ENCODE measurements at places on chromosomes 7 and 10.
A peak's percentile ranks its signal among the peaks of the same experiment; 100 is the strongest.

DNA sequence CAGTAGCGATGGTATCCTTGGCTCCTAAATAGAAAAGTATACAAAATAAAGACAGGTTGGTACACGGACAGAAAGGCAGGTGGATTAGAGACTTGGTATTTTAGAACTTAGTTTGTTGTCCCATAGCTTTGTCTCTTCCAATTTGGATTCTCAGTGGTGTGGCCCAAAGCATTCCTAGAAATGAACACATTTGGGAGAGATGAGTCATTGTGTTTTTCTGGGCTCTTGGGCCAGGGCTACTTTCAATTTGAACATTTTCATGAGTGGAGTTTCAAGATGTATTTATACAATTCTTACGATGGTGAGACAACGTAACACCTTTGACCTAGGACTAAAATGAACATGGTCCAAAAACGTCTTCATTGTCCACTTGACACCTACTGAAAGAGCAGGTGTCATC lies 225.1 kb upstream of the YAE1 start:
- DNase-seq = peak; percentile 68

GRCh38 chr10:131059881-131060280 lies 251.6 kb downstream of the TCERG1L start:
- DNase-seq = no peak

GRCh38 chr10:11689945-11690736 lies 52.0 kb upstream of the ECHDC3 start:
- DNase-seq = no peak

DNA sequence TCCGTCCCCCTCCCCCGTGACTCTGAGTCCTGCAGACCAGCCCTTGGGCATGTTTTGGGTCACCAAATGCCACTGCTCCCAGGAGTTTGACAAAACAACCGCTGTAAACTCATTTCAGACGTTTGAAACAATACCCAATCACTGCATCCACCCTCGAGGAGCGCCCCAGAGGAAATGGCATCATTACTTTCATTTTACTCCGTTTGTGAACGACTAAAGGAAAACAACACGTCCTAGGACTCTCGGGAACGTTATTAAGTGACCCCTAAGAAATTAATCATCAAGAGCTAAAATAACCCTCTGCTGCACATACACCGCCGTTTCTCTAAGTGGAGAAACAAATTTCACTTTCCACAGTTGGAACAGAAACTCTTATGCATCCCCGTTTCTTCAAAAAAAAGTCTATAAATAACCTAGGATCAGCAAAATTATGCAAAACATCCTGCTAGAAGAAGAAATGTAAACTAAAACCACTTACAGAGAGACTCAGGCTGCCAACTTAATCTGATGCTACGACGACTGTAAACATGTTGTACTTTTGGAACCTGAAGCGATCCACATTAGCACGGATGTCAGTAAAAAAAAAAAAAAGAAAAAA lies 109.9 kb upstream of the EFCAB10 start:
- DNase-seq = peak; percentile 31

- DNase-seq = no peak
Observed at GRCh38 chr7:79513261-79513660, 59.8 kb upstream of the MAGI2 start.

- DNase-seq = no peak
Observed at GRCh38 chr10:121043124-121043849, 192.1 kb downstream of the WDR11 start.

GRCh38 chr7:137606061-137606674 lies 240.6 kb downstream of the DGKI start:
- peak; percentile 66 for DNase-seq

- DNase-seq = no peak
Observed at GRCh38 chr10:11861341-11861740, 38.2 kb downstream of the PROSER2 start.

- DNase-seq = peak; percentile 61
Observed at GRCh38 chr10:29496341-29497162, 138.2 kb downstream of the SVIL start.

- no peak for DNase-seq
Observed at GRCh38 chr7:1514407-1514806, 10.2 kb upstream of the INTS1 start.

DNA sequence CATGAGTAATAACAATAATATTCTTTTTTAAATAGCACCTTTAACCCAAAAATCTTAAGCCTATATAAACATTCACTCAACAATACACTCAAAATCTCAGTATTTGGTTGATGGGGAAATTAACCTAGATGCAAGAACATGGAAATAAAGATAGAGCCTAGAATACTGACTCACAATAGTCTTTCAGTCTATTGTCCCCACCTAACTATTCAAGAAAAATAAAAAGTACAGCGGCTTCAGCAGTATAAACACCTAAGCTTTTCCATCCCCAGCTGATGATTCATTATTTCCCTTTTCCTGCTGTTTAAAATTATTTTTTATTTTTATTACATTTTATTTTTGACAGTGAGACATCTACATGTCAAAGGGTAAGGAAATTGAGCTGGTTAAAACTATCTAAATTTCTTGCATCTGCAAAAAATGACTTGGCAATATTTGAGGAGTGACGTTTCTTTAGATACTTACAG lies 201.4 kb downstream of the FZD1 start:
- DNase-seq = peak; percentile 61

DNA sequence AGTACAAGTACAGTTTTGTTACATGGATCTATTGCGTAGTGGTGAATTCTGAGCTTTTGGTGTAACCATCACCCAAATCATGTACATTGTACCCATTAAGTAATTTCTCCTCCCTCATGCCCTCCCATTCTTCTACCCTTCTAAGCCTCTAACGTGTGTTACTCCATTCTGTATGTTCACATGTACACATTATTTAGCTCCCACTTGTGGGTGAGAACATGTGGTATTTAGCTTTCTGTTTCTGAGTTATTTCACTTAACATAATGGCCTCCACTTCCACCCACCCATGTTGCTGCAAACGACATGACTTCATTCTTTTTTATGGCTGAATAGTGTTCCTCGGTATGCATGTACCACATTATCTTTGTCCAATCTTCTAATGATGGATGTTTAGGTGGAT lies 251.3 kb downstream of the CAMK1D start:
- no peak for DNase-seq

- peak; percentile 83 for DNase-seq
Observed at GRCh38 chr7:56046721-56047445, 4.4 kb downstream of the PSPH start.

DNA sequence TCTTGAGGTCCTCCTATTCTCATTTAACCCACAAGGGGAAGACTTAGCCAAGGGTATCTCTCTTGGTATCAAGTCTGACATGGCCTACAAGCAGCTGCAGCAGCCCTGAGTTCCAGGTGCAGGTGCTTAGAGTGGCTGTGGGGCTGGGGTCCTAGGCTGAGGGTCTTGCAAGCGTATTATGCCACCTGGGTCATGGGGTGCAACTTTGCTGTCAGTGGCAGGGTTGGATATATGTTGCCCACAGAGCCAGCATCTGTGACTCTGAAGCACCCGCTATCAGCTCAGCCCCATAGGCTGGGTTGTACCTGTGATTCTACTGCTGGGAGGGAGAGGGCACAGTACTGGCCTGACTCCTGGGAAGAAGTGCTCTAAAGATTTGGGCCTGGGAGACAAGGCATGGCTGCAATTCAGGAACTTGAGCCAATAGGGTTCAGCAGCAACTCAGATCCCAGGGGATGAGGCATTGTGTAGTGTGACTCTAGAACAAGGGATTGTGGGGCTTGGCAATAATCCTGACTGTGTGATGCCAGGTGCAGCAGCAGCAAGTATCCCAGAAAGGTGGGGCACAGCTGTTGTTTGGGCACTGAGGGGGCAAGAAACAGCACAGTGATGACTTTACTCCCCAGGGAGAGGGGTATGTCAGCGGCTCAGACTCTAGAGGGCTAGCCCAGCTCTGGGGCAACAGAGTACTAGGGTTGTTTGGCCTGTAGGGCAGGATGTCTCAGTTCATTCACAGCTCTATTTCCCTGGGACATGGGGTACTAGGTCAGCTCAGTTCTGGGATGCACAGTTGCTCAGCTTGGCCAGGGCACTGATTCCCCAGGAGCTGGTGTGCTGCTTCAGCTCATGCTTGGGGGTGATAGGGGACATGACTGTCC lies 41.4 kb downstream of the NEURL1 start:
- no peak for DNase-seq

- no peak for DNase-seq
Observed at GRCh38 chr7:109582211-109582610, 1012.5 kb downstream of the DNAJB9 start.

DNA sequence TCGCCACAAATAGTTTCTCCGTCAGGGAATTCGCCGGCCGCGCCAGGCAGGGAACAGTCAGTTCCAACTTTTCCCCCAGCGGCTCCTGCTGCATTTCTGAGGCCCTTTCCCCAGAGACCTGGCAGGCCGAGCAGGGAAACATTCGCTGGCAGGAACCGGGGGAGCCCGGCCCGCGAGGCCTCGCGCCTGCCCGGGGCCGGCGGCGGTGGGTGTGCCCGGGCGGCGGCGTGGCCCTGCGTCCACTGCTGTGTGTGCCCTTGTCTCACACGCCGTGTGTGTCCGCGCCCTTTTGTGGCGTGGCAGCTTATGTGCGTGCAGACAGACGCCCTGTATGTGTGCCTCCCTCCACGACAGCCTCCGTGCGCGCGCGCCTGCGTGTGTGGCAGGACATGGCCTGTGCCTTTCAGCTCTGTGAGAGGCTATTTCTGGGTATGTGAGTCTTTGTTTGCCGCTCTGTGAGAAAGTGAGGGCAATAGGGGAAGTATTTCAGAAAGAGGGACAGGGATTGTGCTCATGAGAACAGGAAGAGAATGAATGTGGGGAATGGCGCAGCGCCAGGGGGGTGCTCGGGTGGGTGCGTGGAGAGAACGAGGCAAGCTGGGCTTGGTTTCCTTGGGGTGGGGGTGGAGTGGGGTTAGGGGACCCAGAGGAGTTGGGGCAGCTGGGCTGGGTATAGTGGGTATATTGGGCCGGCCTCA lies 689 bp upstream of the SMARCD3 start:
- peak; percentile 79 for DNase-seq

DNA sequence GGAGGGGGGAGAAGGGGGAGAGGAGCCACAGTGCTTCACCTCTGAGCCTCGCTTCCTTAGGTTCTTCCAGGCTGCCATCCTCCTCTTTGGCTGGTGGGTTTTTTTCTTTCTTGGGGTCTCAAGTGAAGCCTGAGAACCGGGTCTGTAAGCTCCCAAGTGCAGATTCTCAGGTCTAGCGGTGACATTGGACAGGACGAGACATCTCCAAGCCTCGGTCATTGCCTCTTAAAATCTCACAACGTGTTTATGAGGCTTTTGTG lies 817 bp upstream of the IL15RA start:
- no peak for DNase-seq

DNA sequence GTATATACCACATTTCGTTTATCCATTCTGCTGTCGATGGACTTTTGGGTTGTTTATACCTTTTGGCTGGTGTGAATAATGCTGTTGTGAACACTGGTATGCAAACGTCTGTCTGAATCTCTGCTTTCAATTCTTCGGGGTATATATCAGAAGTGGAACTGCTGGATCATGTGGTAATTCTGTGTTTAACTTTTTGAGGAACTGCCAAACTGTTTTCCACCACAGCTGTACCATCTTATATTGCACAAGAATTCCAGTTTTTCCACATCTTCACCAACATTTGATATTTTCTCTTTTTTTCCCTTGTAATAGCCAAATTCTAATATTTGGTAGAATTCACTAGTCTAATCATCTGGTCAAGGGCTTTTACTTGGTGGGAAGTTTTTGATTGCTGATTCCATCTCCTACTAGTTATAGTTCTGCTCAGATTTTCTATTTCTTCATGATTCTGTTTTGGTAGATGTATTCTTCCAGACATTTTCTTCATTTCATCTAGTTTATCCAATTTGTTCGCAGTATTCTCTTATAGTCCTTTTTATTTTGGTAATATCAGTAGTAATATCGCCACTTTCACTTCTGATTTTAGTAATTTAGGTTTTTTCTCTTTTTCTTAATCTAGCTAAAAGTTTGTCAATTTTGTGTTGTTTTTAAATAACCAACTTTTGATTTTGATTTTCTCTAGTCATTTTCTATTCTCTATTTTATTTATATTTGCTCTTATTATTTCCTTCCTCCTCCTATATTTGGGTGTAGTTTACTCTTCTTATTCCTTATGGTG lies 271.2 kb downstream of the ZEB1 start:
- DNase-seq = no peak

DNA sequence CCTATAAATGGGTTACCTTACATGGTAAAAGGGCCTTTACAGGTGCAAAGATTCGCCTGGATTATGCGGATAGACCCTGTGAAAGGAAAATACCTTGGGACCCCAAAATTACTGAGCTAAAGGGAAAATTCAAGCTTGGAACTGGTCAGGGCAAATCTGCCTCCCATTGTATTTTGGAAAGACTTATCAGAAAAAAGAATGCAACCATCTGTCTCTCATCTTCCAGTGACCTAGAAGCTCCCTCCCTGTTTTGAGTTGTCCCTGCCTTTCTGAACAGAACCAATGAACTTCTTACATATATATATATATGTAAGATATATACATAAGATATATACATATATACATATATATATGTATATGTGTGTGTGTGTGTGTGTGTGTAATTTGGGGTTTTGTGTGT lies 583.8 kb downstream of the CALN1 start:
- DNase-seq = no peak

DNA sequence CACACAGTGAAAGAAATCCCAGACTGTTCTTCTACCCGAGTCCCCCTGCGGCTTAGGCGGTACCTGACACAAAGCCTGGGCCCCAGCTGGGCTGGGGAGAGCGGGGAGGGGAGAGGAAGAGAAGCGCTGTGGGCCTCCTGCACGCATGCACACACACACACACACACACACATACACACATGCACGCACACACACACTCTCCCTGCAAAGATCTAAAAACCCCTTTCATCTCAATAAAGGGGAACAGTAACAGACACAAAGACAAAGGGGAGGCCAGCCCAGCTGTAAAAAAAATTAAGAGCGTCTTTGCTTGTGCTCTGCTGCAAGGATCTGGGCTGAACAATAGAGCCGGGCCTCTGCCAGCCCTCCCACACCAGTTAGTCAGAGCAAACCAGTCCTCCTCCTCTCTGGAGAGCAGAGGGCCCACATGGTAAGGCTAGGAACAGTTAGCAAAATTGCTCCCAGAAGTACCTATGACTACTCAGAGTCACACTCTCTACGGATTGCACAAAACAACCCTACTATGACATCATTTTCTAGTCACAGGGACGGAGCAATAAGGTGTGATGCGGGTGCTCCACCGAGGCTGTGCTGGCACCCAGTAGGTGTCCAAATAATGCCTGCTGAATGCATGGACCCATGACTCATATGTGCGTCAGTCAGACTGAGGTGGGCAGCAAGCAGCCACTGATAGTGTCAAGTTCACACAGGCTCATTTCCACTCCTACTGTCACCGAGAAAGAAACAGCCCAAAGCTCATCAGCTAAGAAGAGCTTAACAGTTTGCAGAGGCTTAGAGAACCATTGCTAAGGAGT lies 9.2 kb downstream of the ITPRIP start:
- peak; percentile 87 for DNase-seq

Data from fibroblast of skin of back (primary cell).